ENCODE measurements at places on chromosomes 3 and 15.

- no peak for DNase-seq
Observed at GRCh38 chr15:38578626-38579025, 14.0 kb upstream of the RASGRP1 start.

- no peak for DNase-seq
Observed at GRCh38 chr15:55256281-55257011, 33.2 kb downstream of the RAB27A start.

DNA sequence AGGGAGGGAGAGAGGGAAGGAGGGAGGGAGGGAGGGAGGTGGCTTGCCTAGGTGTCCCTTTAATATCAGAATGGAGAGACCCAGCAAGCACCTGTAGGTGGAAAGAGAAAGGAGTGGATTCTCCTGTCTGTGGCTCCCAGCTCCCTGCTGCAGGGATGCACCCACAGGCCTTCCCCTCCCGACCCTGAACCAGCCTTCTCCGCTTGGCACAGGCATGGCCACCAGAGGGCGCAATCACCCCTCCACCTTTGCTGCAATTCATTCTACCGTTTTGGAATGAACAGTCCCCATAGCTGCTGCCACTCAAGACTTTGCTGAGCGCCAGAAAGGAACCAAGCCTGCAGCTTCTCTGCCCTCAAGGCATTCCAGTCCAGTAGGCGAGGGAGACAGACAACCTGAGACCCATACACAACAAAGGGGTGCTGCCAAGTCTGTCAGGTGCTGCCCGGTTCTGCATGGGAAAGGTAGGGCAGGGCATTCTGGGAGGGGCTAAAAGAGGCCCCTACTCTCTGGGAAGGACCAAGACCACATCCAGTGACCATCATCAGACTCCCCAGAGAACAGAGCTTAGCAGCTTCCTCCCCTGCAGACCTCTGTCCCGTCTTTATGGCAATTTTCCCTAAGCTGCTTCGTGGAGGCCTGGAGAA lies 4.9 kb downstream of the TLR9 start:
- peak; percentile 78 for DNase-seq

DNA sequence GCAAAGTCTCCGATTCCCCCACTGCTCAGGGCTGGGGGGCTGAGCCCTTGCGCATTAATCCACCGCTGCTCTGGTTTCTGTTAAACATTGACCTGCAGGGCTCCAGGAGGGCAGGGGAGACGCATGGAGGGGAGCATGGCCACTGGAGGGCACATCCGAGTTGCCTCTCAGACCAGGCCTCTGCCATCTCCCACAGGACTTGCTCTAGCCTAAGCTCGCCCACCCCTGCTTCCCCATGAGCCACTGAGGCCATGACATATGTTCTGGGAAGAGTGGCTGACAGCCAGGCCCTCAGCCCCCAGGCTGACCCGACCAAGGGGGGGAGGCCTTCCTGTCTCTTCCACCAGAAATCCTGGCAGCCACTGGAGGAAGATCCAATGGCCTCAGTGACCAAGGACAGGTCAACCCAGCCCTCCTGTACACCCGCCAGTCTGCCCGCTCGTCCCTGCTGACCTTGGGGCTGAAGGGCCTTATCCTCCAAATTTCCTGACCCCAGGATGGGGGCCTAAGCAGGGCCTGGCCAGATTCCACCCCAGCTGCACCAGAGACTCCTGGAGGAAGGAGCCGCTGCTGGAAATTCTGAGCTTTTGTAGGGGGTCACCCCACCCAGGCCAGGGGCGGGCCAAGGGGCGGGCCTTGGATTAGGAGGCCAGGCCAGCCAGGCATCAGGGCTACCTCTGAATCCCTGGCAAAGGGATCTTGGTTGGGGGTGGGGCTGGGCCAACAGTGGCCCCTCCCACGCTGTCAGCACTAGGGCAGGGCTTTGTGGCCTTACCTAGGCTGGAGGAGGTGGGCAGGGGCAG lies at the start of gene HYAL1:
HYAL1 (minus strand) TSS at position 562 of the 803 bp plus-strand sequence. CDS start 618 bp downstream, outside the sequence.
- DNase-seq: no peak

DNA sequence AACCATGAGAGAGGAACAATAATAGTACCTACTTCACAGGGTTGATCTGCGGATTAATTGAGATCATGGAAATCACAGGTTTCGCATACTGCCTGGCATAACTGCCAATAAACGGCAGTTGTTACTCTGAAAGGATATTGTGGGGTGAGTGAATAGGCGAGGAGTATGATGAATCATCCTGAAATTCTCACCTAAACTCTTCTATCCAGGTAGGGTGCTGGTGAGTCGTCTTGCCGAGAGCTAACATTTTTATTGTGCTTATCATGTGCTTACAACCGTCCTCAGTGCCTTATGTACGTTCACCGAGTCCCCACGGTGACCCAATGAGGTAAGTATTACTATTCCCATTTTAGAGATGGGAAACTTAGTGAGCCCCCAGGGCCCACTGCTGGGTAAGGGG lies 52.4 kb upstream of the SRGAP3 start:
- DNase-seq: no peak

GRCh38 chr3:54557538-54558428 lies 370.1 kb downstream of the LRTM1 start:
- peak; percentile 35 for DNase-seq

DNA sequence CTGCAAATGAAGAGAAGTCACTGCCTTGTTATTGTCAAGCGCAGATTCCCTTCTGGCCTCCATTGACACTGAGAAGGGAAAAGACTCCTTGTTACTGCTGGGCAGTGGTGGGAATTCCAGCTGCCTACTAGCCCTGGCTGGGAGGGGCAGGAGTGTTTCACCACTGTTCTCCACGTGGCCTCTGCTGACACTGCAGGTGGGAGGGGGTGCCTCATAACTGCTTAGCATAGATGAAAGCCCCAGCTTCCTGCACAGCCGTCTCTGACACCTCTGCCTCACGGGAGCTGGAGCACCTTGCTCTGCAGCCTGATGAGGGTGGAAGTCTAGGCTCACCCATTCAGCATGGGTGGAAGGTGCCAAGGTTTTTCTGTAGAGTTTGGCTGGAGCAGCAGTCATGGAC lies 52.1 kb downstream of the TM2D3 start:
- no peak for DNase-seq

- no peak for DNase-seq
Observed at GRCh38 chr3:156674911-156675829, 780 bp downstream of the TIPARP start.

DNA sequence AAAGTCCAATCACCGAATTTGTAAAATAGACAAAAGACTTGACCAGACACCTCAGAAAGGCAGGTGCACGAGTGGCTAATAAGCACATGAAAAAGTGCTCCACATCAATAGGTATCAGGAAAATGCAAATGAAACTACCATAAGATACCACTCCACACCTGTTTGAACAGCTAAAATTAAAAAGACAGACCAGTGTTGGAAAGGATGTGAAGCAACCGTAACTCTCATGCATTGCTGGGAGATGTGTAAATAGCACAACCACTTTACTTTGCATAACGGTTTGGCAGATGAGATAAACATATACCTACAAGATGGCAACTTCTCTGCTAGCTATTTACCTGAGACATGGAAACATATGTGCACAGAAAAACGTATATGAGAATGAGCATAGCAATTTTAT lies 56.9 kb downstream of the CADPS start:
- DNase-seq: no peak

GRCh38 chr3:44125882-44126281 lies 115.8 kb upstream of the TOPAZ1 start:
- no peak for DNase-seq

DNA sequence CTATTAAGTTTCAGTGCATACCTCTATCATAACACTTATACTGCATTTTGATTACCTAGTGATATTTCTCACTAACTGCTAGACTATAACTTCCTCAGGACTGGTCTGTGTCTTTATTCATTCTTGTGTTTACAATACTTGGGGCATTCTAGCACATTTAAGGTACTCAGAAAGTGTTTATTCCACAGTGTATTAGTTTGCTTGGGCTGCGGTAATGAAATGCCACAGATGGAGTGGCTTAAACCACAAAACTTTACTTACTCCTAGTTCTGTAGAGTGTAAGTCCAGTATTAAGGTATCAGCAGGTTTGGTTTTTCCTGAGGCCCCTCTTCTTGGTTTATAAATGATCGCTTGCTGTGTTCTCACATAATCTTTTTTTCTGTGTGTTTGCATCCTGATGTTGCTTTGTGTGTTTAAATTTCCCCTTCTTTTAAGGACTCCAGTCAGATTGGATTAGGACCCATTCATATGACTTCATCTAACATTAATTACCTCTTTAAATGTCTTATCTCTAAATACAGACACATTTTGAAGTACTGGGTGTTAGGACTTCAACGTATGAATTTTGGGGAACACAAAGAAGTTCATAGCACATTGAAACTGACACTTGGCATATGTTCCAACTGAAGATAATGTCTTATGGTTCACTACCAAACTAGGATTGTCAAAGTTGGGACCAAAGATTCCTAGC lies 23.9 kb downstream of the RNF111 start:
- no peak for DNase-seq

- DNase-seq: no peak
Observed at GRCh38 chr15:78340231-78341056, at the start of gene CRABP1. TSS of gene CRABP1 (plus strand) at chr15:78340353. CDS start at chr15:78340429, 76 bp downstream.

DNA sequence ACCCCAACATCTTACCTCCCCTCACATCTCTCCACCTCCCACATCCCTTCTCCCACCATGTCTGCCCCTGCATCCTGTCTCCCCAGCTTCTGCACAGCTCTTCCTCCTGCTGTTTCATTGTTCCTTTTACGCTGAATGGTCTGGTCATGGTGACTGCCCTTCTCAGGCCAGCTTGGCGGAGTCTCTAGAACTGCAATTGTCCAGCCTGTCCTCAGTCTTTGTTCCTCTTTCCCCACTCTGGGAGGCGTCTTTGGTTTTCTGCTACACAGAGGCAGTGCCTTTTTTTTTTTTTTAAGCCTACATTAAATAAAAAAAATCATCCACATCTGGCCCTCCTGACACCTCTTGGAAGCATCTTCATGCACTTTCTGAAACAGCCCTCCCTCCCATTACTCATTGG lies 49.1 kb upstream of the SEC22A start:
- no peak for DNase-seq

GRCh38 chr3:186178412-186178811 lies 69.5 kb upstream of the ETV5 start:
- no peak for DNase-seq

- DNase-seq: no peak
Observed at GRCh38 chr3:51297333-51297732, 87.8 kb upstream of the MANF start.

DNA sequence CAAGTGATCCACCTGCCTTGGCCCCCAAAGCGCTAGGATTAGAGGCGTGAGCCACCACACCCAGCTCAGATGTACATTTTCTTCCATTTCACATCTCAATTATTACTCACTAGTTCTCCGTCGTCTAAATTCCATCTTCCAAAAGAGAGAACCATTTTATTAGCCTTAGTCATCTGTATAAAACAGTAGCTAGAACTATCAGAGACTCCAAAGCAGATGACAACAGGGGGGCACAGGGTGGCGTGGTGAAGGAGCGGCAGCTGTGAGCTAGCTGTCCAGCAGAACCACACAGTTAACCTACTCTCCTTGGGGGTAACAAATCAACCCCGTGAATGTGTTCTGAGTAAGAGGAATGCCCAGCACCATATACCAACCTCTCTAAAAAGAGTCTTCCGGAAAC lies 7.1 kb downstream of the SLC25A20 start:
- DNase-seq: no peak

- no peak for DNase-seq
Observed at GRCh38 chr3:121601212-121601812, 8.1 kb downstream of the FBXO40 start.

DNA sequence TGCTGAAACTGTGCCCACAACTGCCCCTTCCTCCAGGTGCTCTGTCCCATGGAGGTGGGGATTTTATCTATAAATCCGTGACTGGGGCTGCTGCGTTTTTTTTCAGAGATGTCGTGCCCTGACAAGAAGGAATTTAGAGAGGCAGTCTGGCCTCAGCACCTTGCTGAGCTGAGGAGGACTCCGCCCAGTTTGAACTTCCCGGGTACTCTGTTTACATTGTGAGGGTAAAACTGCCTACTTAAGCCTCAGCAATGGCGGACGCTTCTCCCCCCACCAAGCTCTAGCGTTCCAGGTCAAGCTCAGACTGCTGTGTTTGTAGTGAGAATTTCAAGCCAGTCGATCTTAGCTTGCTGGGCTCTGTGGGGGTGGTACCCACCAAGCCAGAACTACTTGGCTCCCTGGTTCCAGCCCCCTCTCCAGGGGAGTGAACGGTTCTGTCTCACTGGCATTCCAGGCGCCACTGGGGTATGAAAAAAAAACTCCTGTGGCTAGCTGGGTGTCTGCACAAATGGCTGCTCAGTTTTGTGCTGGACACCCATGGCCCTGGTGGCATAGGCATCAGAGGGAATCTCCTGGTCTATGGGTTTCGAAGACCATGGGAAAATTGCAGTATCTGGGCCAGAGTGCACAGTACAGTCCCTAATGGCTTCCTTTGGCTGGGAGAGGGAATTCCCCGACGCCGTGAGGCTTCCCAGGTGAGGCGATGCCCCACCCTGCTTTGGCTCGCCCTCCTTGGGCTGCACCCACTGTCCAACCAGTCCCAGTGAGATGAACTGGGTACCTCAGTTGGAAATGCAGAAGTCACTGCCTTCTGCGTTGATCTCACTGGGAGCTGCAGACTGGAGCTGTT lies 68.5 kb upstream of the SGO1 start:
- DNase-seq: no peak

GRCh38 chr3:19811689-19812088 lies 122.3 kb downstream of the EFHB start:
- DNase-seq: no peak

GRCh38 chr3:141385406-141386125 lies 17.3 kb downstream of the ZBTB38 start:
- DNase-seq: no peak

DNA sequence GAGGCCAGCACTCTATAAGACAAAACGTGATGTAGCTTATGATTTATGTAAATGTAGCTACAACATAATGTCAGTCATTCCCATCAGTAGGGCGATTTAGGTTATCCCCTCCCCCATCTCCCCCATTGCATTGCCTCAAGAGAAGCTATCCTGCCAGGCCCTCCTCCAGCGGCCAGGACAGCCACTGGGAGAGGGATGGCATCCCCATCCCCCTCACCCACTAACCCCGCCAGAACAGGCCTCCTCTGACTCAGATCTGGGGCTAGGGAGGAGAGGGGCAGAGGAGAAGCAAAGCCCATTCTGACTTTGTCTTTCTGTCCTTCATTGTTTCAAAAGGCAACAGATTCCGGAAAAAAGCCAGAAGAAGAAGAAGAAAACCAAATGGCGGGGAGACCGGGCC lies 32.6 kb upstream of the ESYT3 start:
- no peak for DNase-seq

- no peak for DNase-seq
Observed at GRCh38 chr3:37674111-37674510, 187.6 kb upstream of the CTDSPL start.

- no peak for DNase-seq
Observed at GRCh38 chr15:52348056-52348745, 52.6 kb upstream of the MYO5C start.

DNA sequence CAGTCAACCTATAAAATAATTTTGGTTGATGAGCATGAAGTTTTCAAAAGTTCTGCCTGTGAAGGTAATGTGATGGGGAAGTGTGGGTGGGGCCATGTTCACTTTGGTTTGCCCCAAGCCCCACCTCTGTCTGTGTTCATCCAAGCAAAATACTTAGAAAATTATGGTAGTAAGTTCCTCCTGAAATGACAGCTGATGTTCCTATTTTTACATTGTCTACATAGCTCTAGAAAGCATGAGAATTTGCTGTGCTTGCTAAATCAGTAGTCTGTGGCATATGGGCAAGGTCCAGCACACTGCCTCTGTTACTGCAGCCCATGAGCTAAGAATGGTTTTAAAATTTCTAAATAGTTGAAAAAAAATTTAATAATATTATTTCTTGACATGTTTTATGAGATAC lies 21.9 kb upstream of the CP start:
- no peak for DNase-seq

Measured in LoVo (cell line).